ENCODE measurements at places on chromosomes 11 and 22.

GRCh38 chr11:46144741-46145140 is 23.5 kb upstream of the PHF21A start:
- no peak for DNase-seq

- no peak for DNase-seq
Observed at GRCh38 chr11:70736937-70737640, 338.8 kb downstream of the CTTN start.

GRCh38 chr11:218815-219593 is 11.5 kb downstream of the RIC8A start:
- DNase-seq, result no peak

GRCh38 chr22:45812910-45813309 is 141.3 kb downstream of the ATXN10 start:
- no peak for DNase-seq

DNA sequence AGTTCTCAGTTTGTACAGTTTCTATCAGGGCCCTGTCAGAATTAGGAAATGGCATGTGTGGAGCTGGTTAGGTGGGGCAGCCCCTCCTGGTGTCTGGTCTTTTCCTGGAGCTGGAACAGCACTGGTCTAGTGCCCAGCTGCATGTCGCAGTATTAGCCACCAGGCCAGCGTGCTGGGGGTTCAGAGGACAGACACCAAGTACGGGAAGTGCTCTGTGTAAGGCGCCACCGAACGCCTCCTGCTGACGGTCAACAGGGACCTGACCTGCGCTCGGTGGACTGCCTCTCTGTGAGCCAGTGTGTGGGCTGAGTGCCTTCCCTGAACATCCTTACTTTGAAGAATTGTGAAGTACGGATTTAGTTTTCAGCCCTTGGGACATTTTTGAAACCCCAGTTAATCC is 33.9 kb downstream of the AP2A2 start:
- no peak for DNase-seq

GRCh38 chr11:111019451-111019850 is 226.1 kb upstream of the POU2AF2 start:
- no peak for DNase-seq

- DNase-seq, result no peak
Observed at GRCh38 chr22:30044881-30045493, 35.3 kb upstream of the HORMAD2 start.

- no peak for DNase-seq
Observed at GRCh38 chr11:131595797-131596196, 225.4 kb downstream of the NTM start.

DNA sequence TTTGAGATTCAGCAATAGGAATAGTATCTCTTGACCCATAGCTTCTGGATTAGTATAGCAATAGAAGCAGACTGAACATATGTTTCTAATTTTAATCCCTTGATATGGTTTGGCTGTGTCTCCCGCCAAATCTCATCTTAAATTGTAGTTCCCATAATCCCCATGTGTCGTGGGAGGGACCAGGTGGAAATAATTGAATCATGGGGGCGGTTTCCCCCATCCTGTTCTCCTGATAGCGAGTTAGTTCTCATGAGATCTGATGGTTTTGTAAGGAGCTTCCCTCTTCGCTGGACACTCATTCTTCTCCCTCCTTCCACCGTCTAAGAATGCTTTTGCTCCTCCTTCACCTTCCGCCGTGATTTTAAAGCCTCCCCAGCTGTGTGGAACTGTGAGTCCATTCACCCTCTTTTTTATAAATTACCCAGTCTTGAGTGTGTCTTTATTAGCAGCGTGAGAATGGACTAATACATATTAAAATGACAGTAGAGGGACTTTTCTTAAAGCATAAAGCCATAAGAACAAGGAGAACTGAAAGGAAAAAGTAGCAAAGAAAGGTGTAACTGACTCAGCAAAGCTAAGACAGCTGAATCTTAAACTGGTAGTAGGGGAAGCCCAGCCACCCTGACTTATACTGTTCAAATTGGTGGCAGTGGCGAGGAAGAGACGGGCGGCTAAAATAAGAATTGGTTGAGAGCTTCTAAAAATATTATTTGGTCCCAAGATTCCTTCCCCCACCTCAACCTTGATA is 20.3 kb upstream of the SLN start:
- DNase-seq, result no peak

- no peak for DNase-seq
Observed at GRCh38 chr22:28899199-28899853, 16.0 kb downstream of the ZNRF3 start.

GRCh38 chr11:100182350-100182749 is 504.7 kb upstream of the ARHGAP42 start:
- no peak for DNase-seq

GRCh38 chr11:76550781-76551180 is 106.0 kb downstream of the EMSY start:
- no peak for DNase-seq

- no peak for DNase-seq
Observed at GRCh38 chr22:49586244-49586748, 241.4 kb downstream of the BRD1 start.

DNA sequence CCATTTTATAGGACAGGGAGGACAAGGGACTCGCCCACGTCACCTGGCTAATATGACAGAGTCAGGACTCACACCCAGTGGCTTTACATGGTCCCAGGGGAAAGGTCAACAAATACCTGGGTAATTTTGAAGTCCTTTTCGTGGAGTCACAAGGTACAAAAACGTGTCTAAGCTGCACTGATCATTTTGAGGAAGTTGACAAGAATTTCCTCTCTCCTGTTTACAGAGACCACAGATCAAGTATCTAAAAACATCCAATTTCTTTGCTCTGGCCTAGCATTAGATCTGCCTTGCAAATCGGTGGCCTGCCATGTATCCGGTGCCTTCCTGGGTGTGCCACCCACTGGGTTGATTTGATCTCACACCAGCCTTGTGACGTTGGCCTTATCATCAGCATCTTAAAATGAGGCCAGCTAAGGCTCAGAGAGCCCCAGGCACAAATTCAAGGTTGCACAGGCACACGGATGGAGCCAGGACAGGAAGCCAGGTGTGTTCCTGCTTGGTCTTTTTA is 17.6 kb downstream of the GDPD5 start:
- no peak for DNase-seq

DNA sequence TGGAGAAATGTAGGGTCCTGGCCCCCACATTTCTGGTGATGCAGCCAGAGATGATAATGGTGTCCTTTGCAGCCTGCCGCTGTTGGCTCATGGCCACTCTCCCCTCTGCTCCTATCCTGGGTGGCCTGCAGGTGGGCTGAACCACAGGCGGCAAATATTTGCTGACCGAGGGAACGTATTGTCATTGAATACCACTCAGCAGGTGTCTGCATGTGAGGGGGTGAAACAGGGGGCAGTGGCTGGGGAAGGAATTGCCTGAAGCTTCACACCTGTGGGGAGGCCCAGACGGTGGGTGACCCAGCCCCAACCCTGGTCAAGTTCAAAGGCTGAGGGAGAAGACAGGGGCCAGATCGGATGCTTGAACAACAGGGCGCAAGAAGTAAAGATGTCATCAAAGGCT is 73.3 kb upstream of the WNT11 start:
- no peak for DNase-seq

DNA sequence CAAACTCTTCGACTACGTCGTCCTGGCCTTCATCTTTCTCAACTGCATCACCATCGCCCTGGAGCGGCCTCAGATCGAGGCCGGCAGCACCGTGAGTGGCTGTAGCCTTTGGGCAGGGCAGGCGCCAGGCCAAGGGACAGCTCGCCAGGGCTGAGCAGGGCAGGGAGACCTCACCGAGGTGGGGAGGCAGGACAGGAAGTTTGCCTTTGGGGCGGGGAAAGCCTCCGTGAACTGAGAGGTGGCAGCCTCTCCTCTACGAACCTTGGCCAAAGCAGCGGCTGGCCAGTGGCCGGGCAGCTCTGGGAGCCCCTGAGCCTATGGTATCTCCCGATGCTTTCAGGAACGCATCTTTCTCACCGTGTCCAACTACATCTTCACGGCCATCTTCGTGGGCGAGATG is 93.2 kb downstream of the CACNA1I start:
- DNase-seq, result no peak

DNA sequence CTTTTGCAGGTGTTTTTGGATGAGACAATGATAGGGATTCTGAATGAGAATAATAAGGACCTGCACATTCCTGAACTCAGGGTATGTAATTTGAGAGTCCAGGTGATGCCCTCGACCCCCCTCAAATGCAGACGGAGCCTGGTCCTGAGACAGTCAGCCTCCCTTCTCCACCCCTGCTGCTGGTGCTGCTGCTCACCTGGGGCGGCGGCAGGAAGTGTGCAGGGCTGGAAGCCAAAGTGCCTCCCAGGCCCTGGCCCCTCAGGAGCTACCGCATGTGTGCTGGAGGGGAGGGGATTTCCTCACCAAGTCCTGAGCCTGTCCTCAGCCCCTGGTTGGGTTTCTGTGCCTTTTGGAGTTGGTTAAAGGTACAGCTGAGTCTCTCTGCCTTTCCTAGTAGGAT is 19.0 kb upstream of the GLB1L2 start:
- no peak for DNase-seq

DNA sequence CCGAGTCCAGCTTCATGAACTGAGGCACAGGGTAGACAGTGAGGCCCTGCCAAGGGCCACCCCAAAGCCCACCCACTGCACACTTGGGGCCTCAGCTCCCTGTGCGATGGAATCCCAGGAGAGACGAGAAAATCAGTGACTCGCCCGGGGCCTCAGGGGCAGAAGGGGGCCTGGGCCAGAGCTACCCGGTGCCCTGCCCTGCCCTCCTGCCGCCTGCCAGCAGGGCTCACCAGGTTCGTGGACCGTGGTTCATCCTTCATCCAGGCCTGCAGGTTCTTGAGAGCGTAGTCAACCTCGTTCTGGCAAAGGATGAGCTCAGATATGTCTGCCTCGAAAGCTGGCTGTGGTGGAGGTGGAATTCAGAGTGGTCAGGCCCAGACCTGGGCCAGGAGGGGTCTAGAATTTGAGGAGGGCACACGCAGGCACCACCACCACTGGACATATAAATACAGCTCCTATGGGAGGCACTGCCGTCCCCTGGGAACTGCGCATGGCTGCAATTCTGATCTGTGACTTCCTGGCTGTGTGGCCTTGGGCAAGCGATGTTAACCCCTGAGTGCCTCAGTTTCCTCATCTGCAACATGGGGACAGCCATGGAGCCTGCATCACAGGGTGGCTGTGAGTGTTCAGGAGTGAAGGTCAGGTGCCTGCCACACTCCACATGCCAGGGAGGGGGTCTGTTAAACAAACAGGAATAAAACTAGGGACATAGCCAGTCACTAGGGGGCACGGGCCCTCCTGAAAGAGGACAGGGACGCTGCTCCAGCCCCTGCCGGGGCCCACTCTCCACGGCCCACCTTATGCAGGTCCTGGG is 7.5 kb downstream of the ALDH3B2 start:
- no peak for DNase-seq

- DNase-seq, result no peak
Observed at GRCh38 chr11:88352139-88352538, 14.6 kb upstream of the CTSC start.

- no peak for DNase-seq
Observed at GRCh38 chr22:41935509-41935908, 8.9 kb upstream of the TNFRSF13C start.

DNA sequence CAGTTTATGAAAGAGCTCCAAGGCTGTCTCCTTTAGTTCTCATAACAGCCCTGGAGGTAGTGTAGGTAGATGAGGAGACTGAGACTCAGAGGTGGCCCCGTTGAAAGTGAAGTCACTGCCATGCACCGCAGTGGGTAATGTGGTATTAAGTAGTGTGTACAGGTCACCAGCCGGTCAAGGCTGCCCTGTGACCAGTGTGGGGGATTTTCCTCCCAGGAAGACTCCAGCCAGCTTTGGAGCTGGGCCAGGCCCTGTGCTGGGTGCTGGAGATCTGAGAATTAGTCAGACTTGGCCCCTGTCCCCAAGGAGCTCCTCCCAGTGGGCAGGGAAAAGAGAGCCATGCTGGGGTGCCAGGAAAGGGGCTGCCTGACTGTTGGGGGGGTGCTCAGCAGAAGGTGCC is 5.3 kb downstream of the OMP start:
- no peak for DNase-seq

DNA sequence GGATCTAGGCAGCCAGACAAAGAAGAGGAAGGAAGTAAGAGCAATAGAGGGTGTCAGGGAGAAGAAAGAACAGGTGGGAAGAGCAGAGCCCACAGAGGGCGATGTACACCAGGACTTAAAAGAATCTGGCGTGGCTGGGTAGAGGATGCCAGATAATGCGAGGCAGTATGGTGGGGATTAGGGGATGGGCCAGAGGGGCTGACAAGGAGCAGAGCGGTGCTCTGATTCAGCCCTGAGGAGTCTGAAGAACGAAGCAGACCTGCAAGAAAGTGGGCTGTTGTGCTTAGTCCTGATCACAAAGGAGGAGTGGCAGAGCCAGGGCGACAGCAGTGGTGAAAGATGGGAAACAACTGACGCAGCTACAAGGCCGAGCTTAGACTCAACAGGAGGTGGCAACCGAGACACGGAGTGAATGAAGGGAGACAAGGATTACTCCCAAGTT is 163.7 kb downstream of the LARGE1 start:
- DNase-seq, result no peak

GRCh38 chr11:45817191-45817590 is 12.2 kb downstream of the SLC35C1 start:
- DNase-seq, result no peak

DNA sequence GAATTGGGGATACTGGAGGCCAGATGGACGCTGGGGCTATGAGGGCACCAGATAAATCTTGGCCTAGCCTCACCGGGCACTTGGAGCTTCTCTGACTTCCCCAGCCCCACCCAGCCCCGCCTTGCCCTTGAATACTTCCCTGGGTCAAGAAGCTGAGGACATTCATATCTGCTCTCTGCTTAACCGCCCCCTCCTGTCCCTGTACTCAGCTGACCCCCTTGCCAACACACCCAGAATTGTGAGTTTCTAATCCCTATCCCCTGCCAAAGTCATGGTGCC is 22.0 kb downstream of the FADS3 start:
- no peak for DNase-seq

DNA sequence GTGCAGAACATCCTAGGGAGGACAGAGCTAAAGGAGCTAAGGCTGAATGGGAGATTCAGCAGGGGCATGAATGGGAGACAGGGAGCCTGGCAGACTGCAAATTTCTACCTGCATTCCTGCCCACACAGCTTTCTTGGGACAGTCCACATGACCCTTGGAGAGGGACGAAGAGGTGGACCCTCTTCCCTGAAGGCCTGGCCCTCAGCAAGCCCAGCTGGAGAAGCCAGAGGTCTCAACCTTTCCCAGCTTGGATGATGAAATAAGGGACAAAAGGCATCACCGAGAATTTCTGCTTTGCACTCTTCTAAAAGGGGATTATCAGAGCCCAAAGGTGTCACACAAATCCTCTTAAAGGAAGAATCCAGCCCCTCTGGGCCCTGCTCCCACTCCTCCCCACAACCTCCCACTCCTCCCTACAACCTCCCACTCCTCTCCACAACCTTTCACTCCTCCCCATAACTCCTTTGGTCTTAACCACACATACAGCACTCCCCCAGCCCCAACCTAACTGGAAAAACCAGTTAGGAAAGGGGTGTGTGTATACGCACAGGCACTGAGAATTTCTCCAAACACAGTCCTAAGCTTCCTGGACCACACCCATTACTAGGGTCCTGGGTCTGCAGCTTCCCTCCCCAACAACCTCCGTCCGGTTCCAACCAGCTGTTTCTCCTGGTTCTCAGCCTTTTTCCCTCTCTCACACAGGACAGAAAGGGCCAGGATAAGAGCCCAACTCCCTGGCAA is 38.4 kb downstream of the RPL27A start:
- no peak for DNase-seq

GRCh38 chr22:17563936-17564391 is 666 bp downstream of the SLC25A18 start:
- peak; percentile 69 for DNase-seq

GRCh38 chr11:119539583-119539982 is 116.6 kb upstream of the THY1 start:
- DNase-seq, result no peak

GRCh38 chr11:59678118-59678812 is 9.4 kb upstream of the PATL1 start:
- no peak for DNase-seq

Data from midbrain (tissue), 1 donor.